Omental fat pad (tissue), 4 donors: ENCODE measurements at places on chromosomes 16 and 17. TPM values are rescaled to one million over a fixed set of nuclear protein-coding genes. Genes with fewer than 3 reads are reported as not detected.

DNA sequence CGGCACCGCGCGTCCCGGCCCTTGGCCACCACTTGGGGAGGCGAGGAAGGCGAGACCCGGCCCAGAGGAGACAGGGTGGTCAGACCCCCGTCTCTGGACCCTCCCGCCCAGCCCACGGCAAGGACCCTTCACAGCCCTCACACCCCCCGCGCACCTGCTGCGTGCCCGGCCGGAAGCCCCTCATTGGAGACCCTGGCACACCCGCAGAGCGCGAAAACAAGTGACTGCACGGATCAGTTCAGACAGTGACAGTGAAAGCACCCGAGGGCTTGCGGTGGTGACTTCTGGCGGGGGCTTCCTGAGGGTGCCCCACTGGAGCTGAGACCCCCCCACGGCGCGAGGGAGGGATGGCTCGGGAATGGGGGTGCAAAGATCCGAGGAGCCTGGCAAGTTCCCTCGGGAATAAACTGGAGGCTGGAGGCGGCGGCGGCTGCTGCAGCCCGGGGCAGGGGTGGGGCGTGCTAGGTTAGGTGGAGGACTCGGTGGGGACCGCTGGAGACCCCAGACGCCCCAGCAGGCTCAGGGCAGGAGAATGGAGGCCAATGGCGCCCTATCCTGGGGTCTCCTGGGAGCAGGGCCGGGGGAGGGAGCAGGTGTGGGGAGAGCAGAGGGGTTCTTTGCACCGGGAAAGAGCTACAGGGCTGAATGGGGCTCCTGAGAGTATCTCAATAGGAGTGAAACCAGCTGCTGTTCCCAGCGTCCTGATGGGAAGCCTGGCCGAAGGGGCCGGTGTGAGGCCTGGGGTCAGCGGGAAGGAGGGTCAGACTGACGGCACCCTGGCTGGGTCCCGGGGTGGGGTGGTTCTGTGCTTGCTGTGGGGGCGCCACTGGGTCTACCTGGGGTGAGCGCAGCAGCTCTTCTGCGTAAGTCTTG is 824 bp upstream of the FBXL16 start:
- no peak for DNase-seq

DNA sequence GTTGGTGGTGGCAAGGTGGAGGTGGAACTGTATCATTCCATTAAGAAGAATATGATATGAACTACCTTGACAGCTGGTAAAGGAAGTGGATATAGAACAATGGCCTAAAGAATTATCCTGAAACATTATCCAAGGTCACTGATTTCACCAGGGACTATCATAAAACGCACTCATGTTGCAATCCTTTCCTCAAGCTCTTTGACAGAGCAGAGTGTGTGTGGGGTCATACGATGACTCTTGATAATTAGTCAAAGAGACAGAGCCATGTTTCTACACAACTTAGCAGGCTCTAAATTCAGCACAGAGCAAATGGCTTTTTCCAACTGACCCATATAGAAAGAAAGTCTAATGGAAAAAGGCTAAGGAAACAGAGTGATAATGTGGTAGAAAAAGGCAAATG is 126.4 kb upstream of the ANKFN1 start:
- DNase-seq: no peak

Gene TSEN54
- total RNA-seq: 9.4 TPM

Gene ALOX12B
- not detected for total RNA-seq
